Stimulated activated CD4-positive, alpha-beta T cell treated with anti-CD3 and anti-CD28 coated beads, TNF-alpha, amount 100 ng/mL, for 48 hours (primary cell): ENCODE measurements at places on chromosomes 3 and 15.

- DNase-seq, result no peak
Observed at GRCh38 chr3:10157031-10157430, 7.7 kb upstream of the IRAK2 start.

DNA sequence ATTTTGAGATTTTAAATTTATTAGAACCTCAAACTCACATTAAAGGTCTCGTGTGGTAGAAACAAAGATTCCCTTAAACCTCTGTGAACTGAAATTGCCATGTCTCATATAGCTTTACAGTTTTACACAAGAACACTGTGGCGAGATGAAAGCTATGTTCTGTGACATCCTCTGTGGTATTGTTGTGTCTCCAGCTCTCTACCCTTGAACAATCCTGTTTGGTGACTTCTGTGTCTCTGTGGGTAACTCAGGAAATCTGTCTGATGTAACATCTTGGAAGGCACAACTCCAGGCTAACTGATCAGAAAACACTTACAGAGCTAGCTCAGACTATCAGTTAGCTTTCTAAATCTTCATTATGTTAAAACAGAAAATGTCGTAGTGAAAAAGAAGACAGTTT is 318.8 kb upstream of the GBE1 start:
- DNase-seq, result no peak

DNA sequence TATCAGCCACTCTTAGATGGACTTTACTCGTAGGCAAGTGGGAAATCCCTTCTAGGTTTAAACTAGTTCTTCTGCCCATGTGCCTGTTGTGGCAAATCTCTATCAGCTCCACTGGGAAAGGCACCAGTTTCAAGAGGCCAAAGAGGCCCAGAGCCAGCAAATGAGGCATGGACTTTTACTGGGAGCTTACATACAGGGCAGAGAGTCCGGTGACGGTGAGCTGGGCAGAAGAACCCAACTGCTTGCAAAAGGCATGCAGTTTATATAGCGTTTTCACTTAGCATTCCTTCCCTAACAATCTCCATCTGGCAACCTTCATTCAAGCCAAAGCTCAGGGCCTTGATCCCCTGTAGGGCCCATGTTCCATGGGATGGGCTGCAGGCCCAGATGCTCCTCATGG is 93.0 kb upstream of the C3orf80 start:
- no peak for DNase-seq

DNA sequence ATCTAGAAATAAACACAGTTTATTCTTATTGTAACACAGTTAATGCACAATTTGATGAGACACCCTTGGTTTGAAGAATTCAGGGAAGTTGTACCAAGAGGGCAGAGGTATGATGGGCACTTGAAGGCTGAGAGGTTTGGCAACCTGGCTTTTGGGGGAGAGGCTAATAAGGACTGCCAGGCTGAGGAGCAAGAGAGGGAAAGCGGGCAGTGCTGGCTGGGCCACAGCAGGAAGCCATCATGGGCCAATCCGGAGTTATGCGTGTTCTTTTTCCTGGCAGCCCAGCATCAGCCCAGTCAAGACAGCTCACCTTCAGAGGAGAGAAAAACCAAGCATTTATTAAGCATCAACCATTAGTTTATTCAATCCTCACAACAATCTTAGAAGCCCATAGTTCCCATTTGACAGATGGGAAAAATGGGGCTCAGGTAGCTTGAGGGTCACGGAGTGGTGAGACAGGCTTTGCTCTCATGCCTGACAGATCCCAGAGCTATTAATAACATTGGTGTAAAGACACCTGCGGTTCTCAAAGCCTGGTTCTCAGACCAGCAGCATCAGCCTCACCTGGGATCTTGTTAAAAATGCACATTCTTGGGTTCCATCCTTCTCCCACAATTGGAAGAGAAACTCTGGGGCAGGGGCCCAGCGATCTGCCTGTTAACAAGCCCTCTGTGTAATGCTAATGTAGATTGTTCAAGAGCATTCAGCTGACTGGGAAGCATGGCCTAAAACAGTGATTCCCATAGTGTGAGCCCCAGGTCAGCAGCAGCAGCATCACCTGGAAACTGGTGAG is 183.7 kb downstream of the NTRK3 start:
- no peak for DNase-seq

DNA sequence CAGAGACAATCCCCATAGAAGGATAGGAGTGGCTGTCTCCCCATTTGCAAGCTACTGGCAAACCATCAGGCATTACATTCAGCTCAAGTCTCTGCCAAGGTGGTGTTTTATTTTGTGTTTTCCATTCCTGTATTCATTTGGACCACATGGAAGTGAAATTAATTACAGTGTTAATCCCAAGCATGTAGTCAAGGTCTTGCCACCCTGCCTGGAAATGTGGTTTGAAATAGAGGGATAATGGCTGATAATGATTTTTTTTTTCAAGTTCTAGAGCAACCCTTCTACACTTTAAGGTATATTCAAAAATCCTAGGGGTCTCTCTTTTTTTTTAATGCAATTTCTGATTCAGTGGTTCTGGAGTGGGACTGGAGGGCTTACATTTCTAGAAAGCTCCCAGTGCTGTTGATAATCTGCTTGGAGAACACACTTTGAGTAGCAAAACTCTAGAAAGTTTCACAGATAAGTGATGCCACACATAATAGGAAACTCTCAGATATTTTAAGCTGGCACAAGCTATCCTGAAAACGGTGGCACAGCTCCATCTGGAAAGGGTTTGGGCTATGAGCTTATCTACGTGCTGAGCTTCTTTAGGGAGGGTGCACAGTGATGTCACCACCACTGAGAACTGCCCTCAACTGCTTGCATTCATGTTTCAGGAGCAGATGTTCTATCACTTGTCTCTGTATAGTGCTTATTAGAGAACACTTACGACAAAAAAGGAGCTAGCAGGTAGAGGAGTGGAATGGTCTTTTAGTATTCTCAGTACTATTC is 140.1 kb upstream of the IL12A start:
- no peak for DNase-seq

DNA sequence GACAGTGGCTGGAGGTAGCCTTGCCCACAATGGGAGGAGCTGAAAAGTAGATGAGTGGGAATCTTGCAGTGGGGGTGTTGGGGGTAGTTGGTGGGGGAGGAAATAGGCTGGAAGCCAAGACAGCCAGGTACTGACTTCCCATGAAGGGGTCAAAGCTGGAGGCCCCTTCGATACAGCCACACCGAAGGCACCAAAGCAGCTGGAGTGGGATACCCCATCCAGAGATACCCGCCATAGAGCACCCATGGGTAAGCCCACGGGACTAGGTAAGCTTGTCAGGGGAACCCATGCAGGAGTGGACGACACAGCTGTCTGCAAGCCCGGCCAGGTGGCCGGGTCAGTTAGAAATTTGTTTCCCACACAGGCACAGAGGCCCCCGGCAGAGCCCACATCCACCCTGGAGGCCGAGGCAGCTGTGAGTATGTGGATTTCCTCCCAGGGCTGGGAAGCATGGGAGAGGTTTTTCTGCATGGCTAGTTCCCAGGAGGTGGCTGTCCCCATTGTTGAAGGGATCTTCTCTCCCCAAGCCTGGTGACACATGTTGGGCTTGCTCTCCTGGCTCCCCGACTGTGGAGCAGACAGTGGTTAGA is 28.6 kb downstream of the PRR23E start:
- DNase-seq, result no peak

DNA sequence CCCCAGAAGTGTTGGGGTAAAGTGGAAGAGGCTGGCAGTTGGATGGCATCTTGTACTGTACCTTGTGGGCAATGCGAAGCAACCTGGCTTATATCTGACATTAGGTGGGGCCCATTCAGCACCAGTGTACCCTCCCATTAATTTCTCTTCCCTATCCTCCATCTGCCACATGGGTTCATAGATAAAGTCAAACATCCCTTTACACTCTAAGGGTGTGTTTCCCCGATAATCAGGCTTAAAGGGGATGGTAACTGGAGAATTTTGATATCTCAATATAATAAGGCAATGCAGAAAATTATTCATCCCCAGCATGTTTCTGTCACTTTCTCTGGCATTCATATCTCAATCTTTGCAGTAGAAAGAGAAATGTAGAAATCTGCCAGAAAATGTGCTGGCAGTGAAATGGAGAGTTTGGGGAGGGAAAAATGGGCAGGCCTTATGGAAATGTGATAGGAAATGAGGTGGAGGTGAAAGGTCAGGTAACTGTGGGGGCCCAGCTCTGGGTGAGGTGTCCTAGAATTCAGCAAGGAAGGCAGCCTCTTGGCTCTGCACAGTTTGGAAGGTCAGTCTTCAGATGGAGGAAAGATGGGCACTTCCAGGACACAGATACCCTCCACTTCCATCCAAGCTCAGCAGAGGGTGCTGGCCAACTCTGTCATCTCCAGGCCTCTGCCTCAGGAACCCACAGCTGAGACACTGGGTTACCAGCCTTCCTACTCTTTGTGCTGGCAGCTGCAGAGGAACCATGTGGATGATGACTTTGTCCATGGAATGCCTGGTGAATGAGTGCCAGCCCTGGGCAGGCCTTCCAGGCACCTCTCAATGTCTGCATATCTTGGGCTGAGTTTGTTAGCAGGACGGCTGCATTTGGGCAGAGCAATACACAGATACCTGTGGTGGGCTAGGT is 325.9 kb upstream of the CTDSPL start:
- no peak for DNase-seq

DNA sequence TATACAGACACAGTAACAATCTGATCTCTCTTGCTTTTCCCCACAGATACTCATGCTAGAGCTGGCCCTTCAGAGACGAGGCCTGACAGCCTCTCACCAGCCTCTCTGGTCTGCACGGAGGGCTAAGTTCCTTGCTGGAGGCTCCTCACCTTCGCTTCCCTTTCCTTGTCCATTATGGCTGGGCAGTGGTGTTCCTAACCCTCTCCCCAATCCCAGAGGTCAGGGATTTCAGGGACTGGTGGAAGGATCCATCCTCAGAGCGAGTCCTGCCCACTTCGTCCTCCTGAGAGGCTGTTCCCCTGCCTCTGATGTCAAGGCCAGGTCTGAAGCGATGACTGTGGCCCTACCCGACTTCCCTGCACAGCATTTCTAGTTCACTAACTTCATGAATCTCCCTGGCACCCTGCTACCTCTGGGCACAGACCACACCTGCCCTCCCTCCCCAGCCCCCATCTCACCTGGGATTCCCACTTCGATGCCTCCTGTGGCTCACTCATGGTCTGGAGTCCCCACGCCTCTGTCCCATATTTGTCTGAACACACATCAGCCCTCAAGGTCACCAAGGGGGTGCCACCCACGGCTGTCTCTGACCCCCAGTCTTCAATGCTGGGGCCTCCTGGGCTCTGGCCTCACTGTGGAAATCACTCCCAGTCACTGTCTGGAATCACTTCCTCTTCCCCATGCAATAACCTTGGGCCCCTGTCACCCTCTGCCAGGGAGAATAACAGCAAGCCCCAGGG is 124.9 kb upstream of the PRR20G start:
- DNase-seq, result no peak

DNA sequence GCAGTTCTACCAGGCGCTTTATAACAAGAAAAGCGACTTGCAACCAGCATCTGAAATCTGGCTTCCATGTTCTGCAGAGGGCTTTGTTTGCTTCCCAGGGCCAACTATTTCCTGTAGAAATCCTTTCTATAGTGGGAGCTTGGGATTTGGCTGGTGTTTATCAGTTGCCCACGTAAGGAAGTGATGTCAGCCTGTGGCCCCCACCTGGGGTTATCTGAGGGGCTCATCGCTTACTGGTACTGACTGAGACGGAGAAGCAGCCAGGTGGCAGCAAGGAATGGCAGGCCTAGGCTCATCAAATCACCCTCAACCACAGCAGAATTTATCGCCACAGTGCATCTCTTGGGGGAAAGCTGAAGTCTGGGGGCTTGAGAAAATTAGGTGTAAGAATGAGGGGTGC is 14.6 kb upstream of the CCR9 start:
- DNase-seq, result no peak

DNA sequence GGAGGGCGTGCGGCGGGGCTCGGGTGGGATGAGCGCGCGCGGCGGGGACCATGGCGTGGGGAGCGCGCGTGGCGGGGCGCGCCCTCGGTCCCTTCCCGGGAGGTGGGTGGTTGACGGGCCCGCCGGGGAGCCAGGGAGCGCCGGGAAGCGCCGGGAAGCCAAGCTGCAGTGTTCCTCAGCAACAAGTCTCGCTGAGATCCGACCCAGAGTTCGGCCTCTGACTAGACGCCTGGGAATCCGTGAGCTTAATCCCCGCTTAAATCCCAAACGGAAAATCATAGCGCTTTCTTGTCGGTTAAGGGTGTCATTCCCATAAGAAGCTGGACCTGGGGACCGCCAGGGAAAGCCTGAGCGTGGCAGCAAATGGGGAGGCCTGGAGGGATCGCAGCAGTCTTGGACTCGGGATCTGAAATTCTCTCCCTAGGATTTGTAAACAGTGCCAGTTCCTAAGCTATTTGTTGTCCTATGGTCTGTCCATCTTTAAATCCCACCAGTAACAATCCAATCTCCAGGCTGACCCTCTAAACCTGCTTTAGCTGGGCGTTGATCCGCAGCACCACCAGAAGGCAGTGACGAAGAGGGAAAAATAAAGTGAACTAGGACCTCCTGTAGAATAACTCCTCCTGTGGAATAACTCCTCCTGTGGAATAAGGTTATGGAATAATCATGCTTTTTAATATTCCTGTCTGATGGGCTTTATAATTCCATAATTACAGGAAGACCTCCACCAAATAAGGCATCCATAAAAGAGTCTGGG is 570 bp upstream of the NEDD4 start:
- no peak for DNase-seq

DNA sequence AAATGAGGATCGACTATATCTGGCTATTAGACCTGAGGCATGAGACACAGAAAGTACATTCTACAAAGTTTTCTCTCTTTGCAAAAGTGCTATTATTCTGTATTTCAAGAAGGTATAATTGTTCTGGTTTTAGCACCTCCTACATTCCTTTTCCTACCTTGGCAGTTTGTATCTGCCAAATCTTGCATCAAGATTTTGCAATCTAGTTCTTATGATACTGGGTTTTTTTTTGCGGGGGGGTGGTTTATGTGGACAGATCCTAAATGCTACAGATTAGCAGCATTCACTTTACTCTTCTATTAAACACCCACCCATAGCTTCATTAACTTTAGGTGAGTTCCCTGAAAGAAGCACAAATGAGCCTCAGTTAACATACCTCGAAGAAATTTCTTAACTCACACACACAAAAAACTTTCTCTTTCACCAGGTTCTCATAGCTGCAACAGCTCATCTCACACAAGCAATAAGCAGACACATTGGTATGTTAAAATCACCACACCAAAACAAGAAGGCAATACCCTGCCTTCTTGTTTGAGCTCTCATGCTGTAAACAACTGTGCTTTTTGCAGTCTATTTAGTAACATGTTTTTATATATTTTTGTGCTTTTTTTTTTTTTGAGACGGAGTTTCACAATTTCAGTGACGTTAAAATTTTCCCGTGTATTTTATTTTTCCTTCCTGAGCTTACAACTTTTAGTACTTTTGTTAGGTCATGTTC is 73.0 kb upstream of the VGLL4 start:
- DNase-seq, result no peak
